ENCODE measurements at places on chromosomes 1 and 21. TPM values are rescaled to one million over a fixed set of nuclear protein-coding genes. Genes with fewer than 3 reads are reported as not detected.

- H3K27ac ChIP-seq, result no peak overlapping the region
- no peak for DNase-seq
- no peaks in the 10 kb centered on the region for H3K27me3 ChIP-seq
- H3K4me3 ChIP-seq, result no peak overlapping the region
These were observed 87.6 kb upstream of the RUNX1 start for GRCh38 chr21:35136586-35137219.

DNA sequence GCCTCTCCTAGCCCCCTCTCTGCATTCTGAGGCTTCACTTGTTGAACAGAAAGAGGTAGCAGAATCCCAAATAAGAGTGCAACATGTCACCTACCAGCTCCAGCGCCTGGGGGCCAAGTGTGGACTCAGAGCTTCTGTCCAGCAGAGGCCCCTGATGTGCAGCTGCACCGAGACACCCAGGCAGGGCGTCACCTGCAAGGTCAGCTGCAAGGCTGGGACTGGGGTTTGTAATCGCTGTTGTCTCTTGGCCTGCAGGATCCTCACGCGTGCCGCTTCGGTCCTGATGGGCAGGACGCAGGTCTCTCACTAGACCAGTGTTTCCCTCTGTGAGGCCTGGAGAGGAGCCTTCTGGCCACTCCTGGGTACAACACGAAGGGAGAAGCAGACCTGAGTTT lies 4.3 kb upstream of the SLX9 start:
- H3K27ac ChIP-seq, result no peak overlapping the region
- H3K4me1 ChIP-seq, result peaks cover 19% of the 10 kb centered on the region
- no peak for DNase-seq
- H3K4me3 ChIP-seq, result no peak overlapping the region
- H3K27me3 ChIP-seq, result peaks cover 16% of the 10 kb centered on the region

DNA sequence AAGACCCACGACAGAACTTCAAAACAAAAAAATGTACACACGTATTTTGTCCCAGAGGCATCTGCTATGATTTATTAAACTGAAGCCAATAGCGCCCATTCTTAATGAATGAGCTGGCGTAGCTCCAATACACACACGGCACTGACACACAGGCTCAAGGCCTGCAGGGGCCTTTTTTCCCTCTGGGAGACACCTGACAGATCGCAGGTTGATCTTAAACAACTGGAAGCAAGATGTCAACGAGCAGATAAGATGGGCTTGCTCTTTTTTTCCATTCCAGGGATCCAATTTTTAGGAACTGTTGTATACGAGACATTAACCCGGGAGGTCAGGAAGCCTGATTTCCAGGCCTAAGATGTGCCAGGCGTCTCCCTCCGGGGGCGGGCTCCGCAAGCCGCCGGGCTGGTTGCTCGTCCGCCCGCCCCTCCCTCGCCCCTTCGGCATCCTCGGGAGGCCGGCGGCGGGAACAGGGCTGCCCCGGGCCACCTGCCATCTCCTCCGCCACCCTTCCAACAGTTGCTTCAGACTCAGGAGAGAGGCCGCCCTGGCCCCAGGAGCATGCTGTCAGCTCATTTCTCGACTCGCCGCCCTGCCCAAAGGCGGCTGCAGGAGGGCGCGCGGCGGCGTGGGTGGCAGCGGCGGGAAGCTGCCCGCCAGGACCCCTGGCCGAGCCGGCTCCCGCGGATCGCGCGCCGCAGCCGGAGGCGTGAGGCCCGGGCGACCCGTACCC lies 735 bp downstream of the TTC13 start:
- peak overlapping the region; percentile 90 for H3K4me3 ChIP-seq
- H3K27me3 ChIP-seq, result no peaks in the 10 kb centered on the region
- H3K36me3 ChIP-seq, result no peaks in the 10 kb centered on the region

- no peak overlapping the region for H3K4me3 ChIP-seq
- no peaks in the 10 kb centered on the region for H3K27me3 ChIP-seq
- no peak for DNase-seq
- no peaks in the 10 kb centered on the region for H3K36me3 ChIP-seq
- peaks cover 4% of the 10 kb centered on the region for H3K4me1 ChIP-seq
These were observed 39.0 kb downstream of the SNAP47 start for GRCh38 chr1:227774051-227774731.

GRCh38 chr21:39386194-39386593 lies 37.3 kb upstream of the HMGN1 start:
- no peaks in the 10 kb centered on the region for H3K36me3 ChIP-seq
- DNase-seq, result peak; percentile 43
- H3K27ac ChIP-seq, result peak overlapping the region; percentile 86
- no peaks in the 10 kb centered on the region for H3K27me3 ChIP-seq
- peak overlapping the region; percentile 18 for H3K4me3 ChIP-seq
- peaks cover 4% of the 10 kb centered on the region for H3K4me1 ChIP-seq

GRCh38 chr1:43666608-43667007 lies 16.7 kb downstream of the KDM4A start:
- no peak overlapping the region for H3K4me3 ChIP-seq
- no peak overlapping the region for H3K27ac ChIP-seq
- H3K36me3 ChIP-seq, result no peaks in the 10 kb centered on the region
- H3K27me3 ChIP-seq, result no peaks in the 10 kb centered on the region
- no peaks in the 10 kb centered on the region for H3K4me1 ChIP-seq

DNA sequence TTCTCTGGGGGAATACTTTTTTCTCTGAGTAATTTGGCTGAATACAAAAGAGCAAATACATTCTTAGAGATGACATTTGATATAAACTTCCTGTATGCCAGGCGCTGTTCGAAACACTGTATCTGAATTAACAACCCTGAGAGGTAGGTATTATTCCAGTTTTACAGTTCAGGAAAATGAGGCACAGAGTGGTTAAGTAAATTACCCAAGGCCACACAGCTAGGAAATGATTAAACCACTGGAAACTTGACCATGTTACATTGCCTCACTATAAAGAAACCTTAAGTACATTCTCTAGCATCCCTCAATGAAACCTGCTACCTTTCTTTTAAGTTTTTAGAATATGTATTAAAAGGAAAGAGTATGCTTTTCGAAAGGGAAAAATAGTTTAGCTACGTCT lies 54.6 kb downstream of the SMYD2 start:
- no peak overlapping the region for H3K4me3 ChIP-seq
- H3K27ac ChIP-seq, result no peak overlapping the region
- H3K4me1 ChIP-seq, result no peaks in the 10 kb centered on the region
- no peaks in the 10 kb centered on the region for H3K27me3 ChIP-seq
- H3K36me3 ChIP-seq, result no peaks in the 10 kb centered on the region

DNA sequence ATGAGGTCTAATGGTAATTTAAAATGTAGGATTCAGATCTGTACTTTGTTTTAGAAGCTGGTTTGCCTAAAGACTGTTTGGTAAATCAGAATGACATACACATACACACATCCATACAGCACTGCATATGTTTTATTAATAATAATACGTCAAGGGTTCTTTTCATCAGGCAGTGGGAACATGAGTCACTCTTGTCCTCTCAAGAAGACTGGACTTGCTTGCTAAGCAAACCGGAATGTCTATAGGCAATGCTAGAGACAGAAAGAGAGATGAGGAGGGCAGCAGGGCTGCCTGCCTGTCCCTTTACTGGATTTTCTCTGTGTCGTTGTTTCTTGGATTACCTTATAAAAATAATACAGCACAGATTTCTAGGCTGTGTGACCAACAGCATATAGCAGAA lies 119.1 kb upstream of the GALNT2 start:
- no peak overlapping the region for H3K4me3 ChIP-seq
- no peaks in the 10 kb centered on the region for H3K27me3 ChIP-seq
- no peaks in the 10 kb centered on the region for H3K36me3 ChIP-seq
- DNase-seq, result no peak
- no peak overlapping the region for H3K27ac ChIP-seq

- no peaks in the 10 kb centered on the region for H3K36me3 ChIP-seq
- H3K27ac ChIP-seq, result no peak overlapping the region
- H3K4me1 ChIP-seq, result no peaks in the 10 kb centered on the region
- no peaks in the 10 kb centered on the region for H3K27me3 ChIP-seq
These were observed 185.5 kb downstream of the CRB1 start for GRCh38 chr1:197453376-197454058.

DNA sequence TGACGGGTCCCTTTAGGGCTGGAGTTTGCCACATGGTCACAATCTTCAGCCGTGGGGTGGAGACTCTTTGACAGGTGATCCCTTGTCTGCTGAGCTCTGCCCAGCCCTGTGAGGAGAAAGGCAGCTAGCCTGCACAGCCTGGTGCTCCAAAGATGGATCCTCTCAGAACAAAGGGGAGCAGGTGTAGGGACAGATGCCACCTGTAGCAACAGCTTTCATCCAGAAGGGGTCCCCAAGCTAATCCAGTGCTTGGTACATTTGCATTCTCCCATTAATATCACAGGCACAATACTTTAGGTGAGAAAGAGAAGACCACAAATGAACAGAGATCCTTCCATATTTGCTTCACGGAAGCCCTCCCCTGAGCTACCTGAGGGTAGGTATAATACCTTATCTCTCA lies 93.2 kb downstream of the CCDC185 start:
- no peaks in the 10 kb centered on the region for H3K36me3 ChIP-seq
- H3K27me3 ChIP-seq, result no peaks in the 10 kb centered on the region
- no peak overlapping the region for H3K27ac ChIP-seq
- DNase-seq, result no peak
- H3K4me3 ChIP-seq, result no peak overlapping the region

DNA sequence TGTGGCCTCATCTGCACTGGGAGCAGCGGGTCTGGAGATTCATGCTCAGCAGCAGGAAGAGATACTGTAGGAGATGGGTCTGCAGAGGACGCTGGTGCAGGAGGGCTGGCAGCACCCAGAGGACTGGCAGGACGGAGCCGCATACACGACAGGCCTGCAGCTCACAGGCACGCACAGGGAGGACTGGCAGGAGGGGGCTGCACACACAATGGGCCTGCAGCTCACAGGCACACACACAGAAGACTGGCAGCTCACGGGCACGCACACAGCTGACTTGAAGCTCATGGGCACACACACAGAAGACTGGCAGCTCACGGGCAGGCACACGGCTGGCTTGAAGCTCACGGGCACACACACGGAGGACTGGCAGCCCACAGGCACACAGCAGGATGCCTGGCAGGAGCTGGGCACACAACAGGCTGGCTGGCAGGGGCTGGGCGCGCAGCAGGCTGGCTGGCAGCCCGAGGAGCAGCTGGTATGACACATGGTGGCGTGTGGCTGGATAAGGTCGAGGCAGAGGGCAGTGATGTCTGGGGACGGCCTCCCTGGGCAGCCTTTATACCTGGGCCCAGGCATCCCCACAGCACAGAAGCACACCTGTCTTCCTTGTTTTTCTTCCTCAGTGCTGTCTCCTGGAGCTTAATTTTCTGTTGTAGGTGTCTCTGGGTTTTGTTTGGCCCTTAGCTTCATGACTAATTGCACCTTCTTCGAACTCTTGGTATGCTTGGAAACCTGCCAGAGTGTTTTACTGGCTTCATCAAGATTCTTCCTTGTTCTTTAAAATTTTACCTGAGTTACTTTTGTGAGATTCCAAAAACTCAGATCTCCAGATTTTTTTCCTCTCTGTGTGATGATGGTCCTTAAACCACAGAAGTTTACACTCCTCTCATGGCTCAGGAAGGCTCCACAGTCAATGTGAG lies at the start of gene KRTAP12-2:
KRTAP12-2 (minus strand) TSS at position 527 of the 920 bp plus-strand sequence; CDS start at position 486, 41 bp downstream.
- DNase-seq, result no peak
- H3K4me3 ChIP-seq, result no peak within 1 kb of the TSS
- no peaks in the 10 kb centered on the region for H3K4me1 ChIP-seq
- H3K27me3 ChIP-seq, result no peaks in the 10 kb centered on the region
- no peaks in the 10 kb centered on the region for H3K36me3 ChIP-seq

DNA sequence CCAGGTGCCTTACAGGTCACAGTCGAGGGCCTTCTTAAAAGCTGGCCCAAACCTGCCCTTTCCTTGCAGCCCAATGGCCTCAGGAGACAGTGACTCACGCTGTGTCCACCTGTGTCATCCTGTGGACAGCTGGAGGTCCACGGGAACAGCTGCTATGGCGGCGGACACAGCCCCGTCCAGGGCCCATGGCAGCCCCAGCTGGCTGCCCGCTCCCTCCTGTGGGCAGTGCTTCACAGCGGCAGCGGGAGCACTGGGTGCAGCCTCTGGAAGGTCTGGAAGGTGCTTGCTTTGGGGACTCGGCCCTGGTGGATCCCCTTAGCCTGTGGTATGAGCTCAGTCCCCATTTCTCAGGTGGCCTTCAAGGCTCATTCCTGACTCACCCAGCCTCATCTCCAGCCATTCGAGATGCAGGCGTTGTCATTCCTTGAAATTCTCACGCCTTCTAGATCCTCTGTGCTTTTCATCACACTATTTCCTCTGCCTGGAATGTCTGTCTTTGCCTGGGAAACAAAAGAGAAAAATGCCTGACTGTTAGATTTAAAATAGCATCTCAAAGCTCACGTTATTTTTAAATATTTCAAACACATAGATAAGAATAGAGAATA lies 86.8 kb downstream of the KIF26B start:
- no peaks in the 10 kb centered on the region for H3K36me3 ChIP-seq
- H3K27ac ChIP-seq, result no peak overlapping the region
- H3K4me3 ChIP-seq, result no peak overlapping the region
- H3K27me3 ChIP-seq, result no peaks in the 10 kb centered on the region
- no peak for DNase-seq
- no peaks in the 10 kb centered on the region for H3K4me1 ChIP-seq

GRCh38 chr1:41726899-41727748 lies 191.6 kb downstream of the HIVEP3 start:
- H3K4me3 ChIP-seq, result no peak overlapping the region
- H3K27ac ChIP-seq, result no peak overlapping the region
- no peaks in the 10 kb centered on the region for H3K4me1 ChIP-seq
- no peak for DNase-seq
- no peaks in the 10 kb centered on the region for H3K27me3 ChIP-seq

- H3K4me1 ChIP-seq, result peaks cover 6% of the 10 kb centered on the region
- DNase-seq, result no peak
- H3K36me3 ChIP-seq, result no peaks in the 10 kb centered on the region
- H3K27ac ChIP-seq, result peak overlapping the region; percentile 81
These were observed 1.5 kb downstream of the PROX1 start for GRCh38 chr1:213989002-213989855.

- no peaks in the 10 kb centered on the region for H3K36me3 ChIP-seq
- H3K27ac ChIP-seq, result no peak overlapping the region
- H3K4me1 ChIP-seq, result no peaks in the 10 kb centered on the region
- DNase-seq, result no peak
These were observed 9.2 kb upstream of the OVGP1 start for GRCh38 chr1:111436726-111437125.

- H3K4me3 ChIP-seq, result no peak overlapping the region
- no peak for DNase-seq
- H3K36me3 ChIP-seq, result no peaks in the 10 kb centered on the region
- peak overlapping the region; percentile 99 for H3K27ac ChIP-seq
These were observed 6.8 kb upstream of the COL6A2 start for GRCh38 chr21:46091118-46091517.

CD84 gene
- 2.8 TPM for total RNA-seq

ZNF670 gene
- 9.5 TPM for total RNA-seq

CELA3A gene
- total RNA-seq, result not detected

SPRR1A gene
- not detected for total RNA-seq

PPFIA4 gene
- total RNA-seq, result not detected

COL16A1 gene
- 76.5 TPM for total RNA-seq

Measured in uterus (tissue), 4 donors.